ENCODE measurements at places on chromosomes 4 and X.

DNA sequence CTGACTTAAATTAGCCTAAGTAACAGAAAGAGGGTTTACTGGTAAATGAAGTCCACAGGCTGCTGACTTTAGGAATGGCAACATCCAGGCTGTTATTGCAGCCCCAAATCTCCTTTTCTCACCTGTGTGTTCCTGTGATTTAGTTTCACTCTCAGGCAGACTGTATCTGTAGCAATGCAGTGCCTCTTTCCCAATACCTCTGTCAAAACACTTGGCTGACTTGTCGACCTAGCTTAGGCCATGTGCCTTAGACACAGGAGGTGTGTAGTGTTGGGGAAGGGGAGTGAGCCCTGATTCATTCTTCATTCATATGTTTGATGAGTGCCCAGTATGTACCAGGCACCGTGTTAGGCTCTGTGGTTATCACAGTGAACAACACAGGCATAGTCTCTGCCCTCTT is 46.9 kb downstream of the JADE3 start:
- DNase-seq: no peak

DNA sequence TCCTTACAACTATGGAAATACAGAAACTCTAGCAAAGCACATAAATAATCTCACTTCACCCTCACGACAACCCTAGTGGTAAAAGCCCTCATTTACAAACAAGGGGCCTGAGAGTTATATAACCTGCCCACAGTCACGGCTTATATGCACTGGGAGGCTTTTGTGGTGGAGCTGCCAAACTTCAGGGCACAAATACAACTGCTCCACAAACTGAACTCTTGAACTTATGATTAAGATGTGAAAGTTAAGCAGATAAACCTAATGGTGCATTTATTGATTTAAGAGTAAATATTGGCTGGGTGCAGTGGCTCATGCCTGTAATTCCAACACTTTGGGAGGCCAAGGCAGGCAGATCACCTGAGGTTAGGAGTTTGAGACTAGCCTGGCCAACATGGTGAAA is 19.0 kb downstream of the SLC2A9 start:
- DNase-seq: no peak

- DNase-seq: no peak
These were observed 334.5 kb downstream of the GASK1B start for GRCh38 chr4:157838366-157838765.

- DNase-seq: no peak
These were observed 34.1 kb upstream of the TNIP3 start for GRCh38 chr4:121198251-121198650.

GRCh38 chrX:16462912-16463311 is 187.0 kb upstream of the S100G start:
- no peak for DNase-seq

GRCh38 chr4:18676526-18676915 is 655.0 kb upstream of the LCORL start:
- no peak for DNase-seq

DNA sequence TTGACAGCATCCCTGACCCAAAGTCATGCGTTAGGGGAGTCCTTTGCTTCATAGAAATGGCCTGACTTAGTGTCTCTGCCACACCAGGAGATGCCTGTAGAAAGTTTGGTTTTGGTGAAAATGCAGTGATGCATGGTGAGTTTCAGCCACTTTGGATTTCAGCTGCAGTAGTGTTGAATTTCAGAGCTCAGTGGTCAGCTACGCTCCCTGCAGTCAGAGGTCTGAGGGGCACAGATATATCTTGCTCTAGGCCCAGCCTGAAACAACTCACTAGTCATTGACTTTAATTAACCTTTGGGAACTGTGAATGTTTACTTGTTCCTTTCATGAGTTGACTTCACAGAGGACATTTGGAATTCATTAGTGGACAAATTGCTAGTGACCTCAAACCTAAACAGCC is 17.5 kb downstream of the RBMX2 start:
- DNase-seq: no peak

DNA sequence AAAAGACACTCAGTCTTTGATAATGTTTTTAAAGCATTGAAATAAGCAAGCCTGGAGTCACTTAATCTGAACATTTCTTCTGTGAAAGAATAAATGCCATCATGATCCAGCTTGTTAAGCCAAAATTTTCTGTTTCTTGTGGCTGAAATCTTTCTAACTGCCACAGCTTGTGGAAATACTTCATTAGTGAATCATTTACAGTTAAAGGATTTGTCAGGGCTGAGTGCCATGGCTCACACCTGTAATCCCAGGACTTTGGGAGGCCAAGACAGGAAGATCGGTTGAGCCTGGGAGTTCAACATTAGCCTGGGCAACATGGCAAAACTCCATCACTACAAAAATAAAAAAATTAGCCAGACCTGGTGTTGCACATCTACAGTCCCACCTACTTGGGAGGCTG is 93.3 kb upstream of the PDE5A start:
- DNase-seq: no peak

GRCh38 chr4:164424846-164425245 is 329.1 kb upstream of the SMIM31 start:
- no peak for DNase-seq

DNA sequence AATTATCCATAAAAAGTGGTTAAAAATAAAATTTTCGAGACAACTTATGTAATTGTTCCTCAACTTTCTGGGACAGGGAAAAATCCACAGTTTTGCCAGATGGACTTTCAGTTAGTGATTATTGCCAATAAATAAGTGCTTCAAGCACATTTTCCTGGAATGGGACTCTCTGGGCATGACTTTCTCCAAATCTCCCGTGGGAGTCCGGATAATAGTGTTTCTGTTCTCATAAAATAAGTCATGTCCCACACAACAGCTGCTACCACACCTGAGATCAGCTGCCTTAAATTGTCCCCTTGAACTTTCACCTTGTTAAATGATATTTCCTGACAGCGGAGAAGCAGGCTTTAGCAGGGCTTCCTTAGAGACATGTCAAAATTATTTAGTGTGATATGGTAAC is 133.4 kb upstream of the NAP1L5 start:
- no peak for DNase-seq

DNA sequence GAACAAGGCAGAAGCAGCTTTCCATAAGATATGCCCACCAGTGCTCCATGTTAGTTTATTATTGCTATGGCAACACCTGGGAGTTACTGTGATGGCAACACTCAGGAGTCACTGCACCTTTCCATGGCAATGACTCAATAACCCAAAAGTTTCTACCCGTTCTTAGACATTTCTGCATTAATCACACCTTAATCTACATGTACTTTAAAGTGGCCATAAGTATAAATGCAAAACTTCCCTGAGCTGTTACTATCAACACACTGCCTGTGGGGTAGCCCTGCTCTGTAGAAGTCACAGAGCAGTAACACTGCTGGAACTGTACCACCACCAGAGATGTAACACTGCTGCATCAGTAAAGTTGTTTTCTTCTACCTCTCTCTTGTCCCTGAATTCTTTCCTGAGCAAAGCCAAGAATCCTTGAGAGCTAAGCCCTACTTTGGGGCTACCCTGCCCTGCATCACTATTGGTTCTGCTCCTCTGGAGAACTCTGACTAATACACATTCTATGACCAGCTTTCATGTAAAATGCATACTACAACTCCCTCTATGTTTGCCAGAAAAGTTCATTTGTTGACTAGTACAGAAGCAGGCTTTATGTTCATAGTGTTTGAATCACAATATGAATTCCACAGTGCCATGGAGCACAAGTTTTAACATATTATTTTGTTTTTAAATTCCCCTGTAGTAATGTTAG is 43.5 kb upstream of the GPR174 start:
- no peak for DNase-seq

DNA sequence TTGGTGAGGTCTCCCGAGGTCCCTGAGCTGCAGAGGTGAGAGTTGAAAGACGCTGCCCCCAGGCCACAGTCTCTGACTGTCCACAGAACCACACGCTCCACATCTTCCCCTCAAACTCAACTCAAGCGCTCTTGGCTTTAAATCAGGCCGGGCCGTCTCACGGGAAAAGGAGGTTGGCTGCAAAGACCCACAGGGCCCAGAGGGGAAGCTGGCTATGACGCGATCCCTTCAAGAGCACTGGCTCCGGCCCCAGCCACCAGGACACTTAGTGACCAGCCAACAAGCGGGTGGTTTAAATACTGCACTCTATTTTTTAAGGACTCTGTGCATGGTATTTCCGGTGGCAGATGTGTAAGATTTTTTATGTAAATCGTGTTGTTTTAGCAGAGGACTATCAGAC is 19.9 kb downstream of the LRPAP1 start:
- DNase-seq: no peak

DNA sequence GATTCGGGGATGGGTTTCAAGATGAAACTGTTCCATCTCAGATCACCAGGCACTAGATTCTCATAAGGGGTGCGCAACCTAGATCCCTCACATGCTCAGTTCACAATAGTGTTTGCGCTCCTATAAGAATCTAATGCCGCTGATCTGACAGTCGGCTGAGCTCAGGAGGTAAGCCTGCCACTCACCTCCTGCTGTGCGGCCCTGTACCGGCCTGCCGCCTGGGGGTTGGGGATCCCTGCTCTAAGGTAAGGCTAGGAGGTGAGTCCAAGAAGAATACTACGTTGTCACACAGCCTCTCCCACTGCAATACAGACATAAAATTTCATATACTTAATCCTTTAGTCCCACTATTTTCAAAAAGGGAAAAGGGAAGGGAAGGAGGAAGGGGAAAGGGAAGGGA is 213.4 kb upstream of the HCCS start:
- DNase-seq: no peak

DNA sequence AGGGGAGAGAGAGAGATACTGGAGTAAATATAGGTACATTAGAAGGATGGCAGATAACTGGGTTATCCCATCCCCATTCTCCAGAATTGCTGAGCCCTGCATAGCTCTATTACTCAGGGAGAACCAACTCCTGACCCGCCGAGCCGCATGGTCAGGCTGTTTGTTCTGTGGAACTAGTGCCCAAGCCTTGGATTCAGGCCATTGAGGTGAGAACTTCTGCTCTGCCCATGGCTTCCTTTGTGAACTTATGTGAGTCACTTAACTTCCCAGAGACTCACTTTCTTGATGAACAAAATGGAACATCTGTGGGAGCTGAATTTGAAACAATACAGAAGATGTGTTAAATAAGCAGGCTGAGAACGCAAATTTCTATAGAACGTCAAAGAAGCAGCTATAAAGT is 54.2 kb downstream of the SPATA18 start:
- DNase-seq: no peak

- no peak for DNase-seq
These were observed 690.0 kb upstream of the HS3ST1 start for GRCh38 chr4:12118651-12119213.

DNA sequence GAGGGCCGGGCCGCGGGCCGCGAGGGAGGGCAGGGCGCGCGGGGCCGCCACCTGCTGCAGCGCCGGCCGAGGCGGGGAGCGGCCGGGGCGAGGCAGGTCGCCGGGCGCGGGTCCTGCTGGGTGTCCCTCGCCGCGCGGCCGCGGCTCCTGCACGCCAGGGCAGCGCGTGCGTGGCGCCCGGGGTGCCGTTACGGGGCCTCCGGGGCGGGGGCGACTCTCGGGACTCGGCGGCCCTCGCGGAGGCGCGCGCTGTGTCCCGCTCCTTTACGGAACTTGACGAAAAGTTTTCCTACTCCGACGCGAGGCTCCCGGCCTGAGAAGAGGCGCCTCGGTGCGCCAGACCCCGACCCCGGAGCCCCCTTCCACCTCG is 329 bp downstream of the TBC1D14 start:
- peak; percentile 27 for DNase-seq

GRCh38 chrX:69896046-69896445 is 153.7 kb downstream of the AWAT2 start:
- DNase-seq: no peak

DNA sequence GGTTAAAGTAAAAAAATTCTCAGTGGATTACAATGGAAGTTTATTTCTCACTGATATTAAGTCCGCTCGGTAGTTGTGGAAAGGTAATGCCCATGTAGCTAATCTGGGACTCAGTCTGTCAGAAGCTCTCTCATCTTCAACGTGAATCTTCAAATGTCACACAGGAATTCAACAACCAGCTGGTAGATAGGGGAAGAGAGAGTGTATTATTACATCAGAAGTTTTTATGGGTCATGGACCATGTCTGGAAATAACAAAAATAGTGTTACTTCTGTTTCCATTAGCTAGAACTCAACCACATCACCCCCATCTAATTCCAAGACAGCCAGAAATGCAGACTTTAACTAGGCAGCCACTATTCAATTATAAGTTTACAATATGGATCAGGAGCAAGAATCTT is 506.1 kb upstream of the HTR2C start:
- DNase-seq: no peak

DNA sequence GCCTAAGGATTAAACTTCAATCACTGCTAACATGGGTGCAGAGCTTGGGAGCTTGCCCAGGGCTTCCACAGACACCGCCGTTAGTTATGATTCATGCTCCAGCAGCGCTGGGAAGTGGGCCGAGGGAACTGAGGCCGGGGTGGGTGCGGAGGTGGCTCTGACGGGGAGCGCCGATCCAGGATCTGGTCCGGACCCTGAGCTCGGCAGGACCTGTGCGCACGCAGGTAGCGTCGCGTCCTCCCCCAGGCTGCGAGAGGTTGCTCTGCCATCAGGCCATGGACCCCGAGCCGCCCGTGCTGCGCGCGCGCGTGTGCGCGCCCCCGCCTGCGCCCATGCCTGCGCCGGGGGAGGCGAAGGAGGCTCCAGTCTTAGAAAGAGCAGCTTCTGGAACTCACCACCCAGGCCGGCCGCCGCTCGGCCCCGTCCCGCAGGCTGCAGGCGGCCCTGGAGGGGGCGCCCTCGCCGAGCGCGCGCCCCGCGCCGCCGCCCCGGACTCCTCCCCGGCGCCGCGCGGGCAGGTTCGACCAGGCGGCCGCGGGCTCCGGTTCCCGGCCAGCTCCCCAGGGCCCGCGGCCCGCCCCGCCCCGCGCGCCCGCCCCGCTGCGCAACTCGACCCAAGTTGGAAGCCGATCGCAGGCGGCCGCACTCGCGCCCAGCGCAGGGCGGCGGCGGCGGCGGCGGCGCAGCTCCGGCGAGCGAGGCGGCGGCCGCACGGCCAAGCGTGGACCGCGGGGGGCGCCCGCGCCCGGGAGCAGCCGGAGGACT is 732 bp upstream of the ADRA2C start:
- DNase-seq: no peak

GRCh38 chr4:142845293-142846107 is 601 bp downstream of the INPP4B start:
- no peak for DNase-seq

- DNase-seq: no peak
These were observed 202.9 kb upstream of the SLC7A11 start for GRCh38 chr4:138445098-138445497.

DNA sequence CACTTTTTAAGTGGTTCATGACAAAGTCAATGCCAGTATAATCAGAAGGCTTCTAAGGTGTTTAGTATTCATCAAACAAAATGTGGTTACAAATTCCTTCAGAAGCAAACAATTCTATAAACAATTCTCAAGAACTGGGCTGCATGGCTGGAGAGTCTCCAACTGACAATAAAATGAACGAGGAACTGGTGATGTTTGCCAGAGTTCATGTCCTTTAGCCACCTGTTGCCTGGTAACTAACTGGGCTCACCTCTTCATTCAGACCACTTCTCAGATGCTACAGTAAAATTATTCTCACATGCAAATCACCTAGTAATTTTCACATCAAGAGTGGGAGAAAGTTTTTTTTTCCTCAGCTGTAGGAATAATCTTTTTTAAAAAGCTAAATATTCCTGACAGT is 53.3 kb downstream of the CAMK2D start:
- DNase-seq: no peak

- DNase-seq: no peak
These were observed 171.8 kb downstream of the TLL1 start for GRCh38 chr4:166044871-166045270.

GRCh38 chr4:83010111-83010521 is 507 bp downstream of the LIN54 start:
- DNase-seq: no peak
